ENCODE measurements at places on chromosomes 1 and 21.

DNA sequence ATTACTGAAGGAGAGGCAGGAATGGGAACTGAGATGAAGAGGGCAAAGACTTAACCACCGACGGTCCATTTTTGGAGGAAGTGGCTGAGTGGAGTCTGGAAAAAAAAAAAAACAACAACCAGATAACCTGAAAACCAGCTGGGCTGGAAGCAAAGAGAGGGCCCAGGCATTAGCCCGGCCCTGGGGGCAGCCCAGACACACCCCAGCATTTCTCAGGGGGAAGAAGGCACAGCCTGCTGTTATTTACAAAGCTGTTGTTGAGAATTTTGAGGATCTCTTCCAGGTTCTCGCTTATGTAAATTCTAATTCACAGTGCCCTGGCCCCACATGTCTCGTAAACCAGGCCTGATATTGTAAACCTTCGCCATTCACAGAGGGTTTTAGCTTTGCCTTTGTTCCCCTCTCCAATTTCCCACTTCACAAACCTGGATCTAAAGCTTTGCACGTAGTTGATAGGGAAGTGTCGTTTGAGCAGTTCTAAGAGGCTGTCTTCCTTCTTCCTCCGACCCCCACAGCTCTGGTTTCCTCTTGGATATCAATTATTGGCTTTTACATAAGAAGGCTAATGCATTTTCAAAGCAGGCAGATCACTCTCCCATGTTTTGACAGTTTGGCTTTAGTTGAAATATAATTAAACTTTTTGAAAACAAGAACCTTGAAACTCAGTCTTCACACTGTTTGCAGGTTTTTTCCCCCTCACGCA is 161.8 kb upstream of the IRF2BP2 start:
- no peak for DNase-seq

DNA sequence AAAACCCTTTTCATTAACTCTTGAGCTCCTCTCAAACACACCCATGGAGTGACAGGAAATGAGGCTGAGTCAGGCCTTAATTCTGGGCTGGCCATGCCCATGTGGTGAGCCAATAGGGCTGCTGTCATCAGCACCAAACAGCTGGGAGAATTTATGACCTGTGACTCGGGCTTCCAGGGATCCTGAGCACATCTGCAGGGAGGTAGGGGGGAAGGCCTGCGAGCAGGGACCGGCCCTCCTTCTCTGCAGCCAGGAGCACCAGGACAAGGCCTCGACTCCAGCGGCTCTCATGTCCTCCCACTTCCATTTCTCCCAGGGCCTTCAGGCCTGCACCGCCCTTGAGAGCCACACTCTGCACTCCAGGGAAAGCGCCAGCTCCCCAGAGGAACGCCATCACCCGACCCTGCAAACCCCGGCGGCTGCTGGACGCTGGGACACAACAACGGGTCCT is 14.6 kb downstream of the RIPK4 start:
- DNase-seq = no peak

GRCh38 chr1:161191971-161192370 is 6.9 kb downstream of the ADAMTS4 start:
- no peak for DNase-seq

- DNase-seq = no peak
Observed at GRCh38 chr1:93585059-93585966, 96.3 kb downstream of the BCAR3 start.
